ENCODE measurements at places on chromosomes 6 and 20.

GRCh38 chr6:5663259-5663658 is 343.5 kb downstream of the NRN1 start:
- DNase-seq: no peak

GRCh38 chr6:4402477-4402976 is 267.2 kb upstream of the ECI2 start:
- DNase-seq: no peak

DNA sequence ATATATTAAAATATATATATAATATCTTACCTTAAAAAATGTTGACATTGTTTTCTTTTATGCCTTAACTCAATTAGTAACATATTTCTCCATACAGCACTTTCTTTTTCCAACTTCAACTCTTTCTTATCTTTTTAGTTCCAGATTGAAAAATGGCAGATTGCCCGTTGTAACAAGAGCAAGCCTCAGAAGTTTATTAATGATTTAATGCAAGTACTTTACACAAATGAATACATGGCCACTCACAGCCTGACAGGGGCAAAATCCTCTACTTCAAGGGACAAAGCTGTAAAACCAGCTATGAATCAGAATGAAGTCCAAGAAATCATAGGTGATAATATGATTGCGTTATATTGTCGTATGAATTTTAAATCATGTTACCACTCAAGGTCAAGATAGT is 29.4 kb upstream of the KIAA1586 start:
- DNase-seq: no peak

DNA sequence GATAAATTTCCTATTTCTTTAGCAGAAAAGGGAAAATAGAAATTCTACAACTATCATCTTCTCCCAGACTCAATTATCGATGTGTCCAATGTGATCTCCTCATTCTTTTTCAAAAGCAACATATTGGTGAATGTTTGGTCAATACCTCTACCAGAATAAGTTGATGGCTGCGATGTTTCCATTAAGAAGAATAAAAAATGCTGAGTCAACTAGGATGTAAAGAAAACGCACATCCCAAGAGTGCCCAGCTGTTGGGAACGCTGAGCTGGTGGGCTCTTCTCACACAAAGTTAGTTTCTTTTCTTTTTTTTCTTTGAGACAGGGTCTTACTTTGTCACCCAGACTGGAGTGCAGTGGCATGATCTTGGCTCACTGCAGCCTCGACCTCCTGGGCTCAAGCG is 39.8 kb downstream of the RAMACL start:
- DNase-seq: no peak

- no peak for DNase-seq
Measured at GRCh38 chr20:2311329-2311728, 15.5 kb downstream of the TGM3 start.

- no peak for DNase-seq
Measured at GRCh38 chr6:44868910-44869309, 459.2 kb upstream of the RUNX2 start.

All from right renal cortex interstitium (tissue), 3 donors.